ENCODE measurements at places on chromosomes 1 and 21.

- DNase-seq = no peak
Measured at GRCh38 chr1:50474859-50475809, 51.9 kb upstream of the DMRTA2 start.

GRCh38 chr1:90045853-90046563, 51.1 kb downstream of the ZNF326 start:
- peak; percentile 6 for DNase-seq

GRCh38 chr1:214418391-214418790, 133.0 kb downstream of the PTPN14 start:
- DNase-seq = no peak

- no peak for DNase-seq
Measured at GRCh38 chr1:93111561-93111960, 32.5 kb downstream of the MTF2 start.

GRCh38 chr1:221405146-221405545, 336.7 kb downstream of the DUSP10 start:
- no peak for DNase-seq

DNA sequence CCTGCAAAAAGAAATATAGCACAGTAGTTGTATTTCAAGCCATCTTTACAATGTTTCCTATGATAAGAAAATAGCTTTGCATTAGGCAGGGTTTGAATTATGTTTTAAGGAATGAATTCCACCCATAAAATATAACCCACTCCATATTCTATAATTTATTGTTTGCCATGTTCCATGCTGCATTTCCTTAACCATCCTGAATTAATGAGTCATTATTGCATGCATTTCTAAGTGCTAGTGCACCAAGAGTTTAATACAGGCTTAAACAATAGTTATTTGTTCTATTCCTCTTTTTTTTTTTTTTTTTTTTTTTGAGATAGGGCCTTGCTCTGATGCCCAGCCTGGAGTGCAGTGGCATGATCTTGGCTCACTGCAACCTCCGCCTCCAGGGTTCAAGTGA, 45.2 kb downstream of the MIGA1 start:
- no peak for DNase-seq

GRCh38 chr21:16420031-16420724, 690.4 kb downstream of the USP25 start:
- no peak for DNase-seq

- no peak for DNase-seq
Measured at GRCh38 chr21:16179773-16180172, 450.0 kb downstream of the USP25 start.

- DNase-seq = no peak
Measured at GRCh38 chr1:67850611-67851075, 17.4 kb upstream of the GNG12 start.

GRCh38 chr1:51607681-51608095, 9.2 kb upstream of the OSBPL9 start:
- no peak for DNase-seq

DNA sequence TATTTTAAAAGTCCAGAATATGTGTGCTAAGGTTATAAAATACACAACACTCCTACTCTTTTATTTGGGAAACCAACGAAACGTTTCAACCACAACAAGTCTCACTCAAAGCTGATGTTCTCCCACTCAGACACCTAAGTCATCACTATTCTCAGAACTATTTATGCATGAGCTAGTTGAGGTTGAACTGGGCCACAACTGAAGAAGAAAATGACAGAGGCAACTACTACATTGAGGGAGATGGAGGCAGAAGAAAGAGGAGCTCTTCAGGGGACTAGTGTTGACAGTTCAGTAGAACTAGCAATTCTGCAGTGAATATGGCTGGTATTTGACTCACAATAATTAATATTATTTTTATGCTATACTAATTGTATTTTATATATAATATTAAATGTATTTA, 198.2 kb downstream of the SEC16B start:
- DNase-seq = no peak

- DNase-seq = peak; percentile 45
Measured at GRCh38 chr1:111441573-111442192, 7.4 kb downstream of the WDR77 start.

DNA sequence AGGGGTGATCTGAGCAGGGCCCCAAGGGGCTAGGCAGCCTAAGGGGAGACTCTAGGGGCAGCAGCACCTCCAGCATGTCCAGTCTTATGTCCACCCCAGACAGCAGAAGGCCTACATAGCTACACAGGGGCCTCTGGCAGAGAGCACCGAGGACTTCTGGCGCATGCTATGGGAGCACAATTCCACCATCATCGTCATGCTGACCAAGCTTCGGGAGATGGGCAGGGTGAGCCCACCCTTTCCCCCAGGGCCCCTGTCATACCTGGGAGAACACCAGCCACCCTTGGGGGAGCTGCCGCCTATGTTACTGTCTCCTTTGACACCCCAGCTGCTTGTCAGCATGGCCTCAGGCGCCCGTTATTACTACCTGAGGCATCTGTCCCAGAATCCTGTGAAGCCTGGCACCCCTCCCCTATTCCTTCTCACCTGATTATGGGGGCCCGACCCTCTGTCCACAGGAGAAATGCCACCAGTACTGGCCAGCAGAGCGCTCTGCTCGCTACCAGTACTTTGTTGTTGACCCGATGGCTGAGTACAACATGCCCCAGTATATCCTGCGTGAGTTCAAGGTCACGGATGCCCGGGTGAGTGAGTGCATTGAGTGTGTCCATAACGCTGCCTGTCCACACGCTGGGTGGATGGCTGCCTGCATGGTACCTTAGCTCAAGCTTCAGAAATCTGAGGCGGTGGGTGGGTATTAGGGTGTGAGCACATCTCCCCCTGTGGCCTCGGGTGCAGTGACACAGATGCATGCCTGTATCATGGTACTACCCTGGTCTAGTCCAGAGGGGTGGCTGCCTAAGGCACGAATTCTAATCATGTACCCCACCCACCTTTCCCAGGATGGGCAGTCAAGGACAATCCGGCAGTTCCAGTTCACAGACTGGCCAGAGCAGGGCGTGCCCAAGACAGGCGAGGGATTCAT, 29.7 kb upstream of the KDM4A start:
- DNase-seq = no peak

DNA sequence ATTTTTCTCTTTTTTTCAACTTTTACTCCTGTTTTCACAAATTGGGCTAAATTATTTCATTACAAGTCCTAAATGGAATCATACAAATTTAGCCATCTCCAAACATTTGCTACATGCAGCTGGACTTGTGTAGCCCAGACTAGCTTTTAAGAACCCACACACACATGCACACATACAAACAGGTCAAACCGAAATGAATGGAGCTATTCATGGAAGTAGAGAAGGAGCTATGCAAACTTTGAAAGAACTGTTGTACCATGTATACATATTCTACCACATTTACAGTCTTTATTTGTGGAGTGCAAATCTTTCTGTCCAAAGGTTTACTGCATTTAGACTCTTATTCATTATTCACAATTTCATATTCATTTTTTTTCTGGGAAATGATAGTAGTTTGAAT, 189.1 kb upstream of the RNPC3 start:
- DNase-seq = no peak

GRCh38 chr1:99886179-99886578, 36.0 kb downstream of the AGL start:
- no peak for DNase-seq

DNA sequence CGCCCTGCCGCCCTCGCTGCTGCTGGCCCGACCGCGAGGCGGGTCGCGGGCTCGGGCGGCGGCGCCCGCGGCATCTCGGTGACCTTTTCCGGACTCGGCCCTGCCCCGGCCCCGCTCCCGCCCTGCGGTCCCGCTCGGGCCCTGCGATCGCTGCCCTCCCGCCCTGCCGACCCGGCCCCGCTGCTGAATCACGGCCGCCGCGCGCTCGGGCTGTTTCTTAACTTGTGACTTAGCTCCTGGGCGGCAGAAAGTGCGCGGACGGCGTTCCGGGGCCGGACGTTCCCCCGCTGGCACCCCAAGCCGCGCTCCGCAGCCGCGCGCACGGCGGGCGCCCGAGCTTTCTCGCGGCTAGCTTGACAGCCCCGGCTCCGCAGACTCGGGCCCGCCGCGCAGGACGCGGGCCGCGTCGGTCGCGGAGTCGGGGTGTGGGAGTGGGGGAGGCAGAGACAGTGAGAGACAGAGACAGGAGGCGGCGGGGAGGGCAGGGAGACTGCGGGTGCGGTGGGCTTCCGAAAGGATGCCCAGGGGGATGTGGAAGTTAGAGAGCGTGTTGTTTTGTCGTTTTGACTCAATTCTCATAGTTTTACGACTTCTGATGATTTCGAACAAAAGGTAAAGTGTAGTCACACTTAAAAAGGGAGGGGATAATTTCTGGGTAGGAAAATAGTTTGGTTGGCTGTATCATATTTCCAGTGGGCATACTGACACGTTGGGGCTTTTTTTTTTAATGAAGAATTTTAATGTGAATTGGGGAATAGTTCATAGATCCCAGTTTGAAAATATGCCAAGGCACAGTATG, 49.8 kb downstream of the PRDM2 start:
- DNase-seq = peak; percentile 44

- DNase-seq = no peak
Measured at GRCh38 chr1:9248341-9249262, 14.0 kb downstream of the H6PD start.

GRCh38 chr1:170133766-170134495, 11.8 kb upstream of the NTMT2 start:
- DNase-seq = no peak

DNA sequence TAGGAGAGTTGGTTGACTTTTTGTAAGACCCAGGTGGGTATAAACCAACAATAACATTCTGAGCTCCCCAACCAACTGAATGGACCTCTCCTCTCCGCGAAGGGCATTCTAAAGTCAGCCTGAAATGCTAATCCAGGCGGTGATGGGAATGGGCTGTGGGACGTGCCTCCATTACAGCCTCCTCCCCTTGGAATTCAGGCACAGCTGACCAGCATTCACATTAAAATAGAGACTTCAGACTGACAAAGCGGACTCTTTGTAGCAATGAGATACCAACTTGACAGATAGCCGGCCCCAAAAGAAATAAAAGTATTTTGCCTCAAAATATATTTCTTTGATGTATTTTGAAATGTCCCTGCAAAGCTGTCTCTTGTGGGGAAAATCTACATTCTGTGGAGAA, 101.7 kb downstream of the KIF26B start:
- DNase-seq = no peak

DNA sequence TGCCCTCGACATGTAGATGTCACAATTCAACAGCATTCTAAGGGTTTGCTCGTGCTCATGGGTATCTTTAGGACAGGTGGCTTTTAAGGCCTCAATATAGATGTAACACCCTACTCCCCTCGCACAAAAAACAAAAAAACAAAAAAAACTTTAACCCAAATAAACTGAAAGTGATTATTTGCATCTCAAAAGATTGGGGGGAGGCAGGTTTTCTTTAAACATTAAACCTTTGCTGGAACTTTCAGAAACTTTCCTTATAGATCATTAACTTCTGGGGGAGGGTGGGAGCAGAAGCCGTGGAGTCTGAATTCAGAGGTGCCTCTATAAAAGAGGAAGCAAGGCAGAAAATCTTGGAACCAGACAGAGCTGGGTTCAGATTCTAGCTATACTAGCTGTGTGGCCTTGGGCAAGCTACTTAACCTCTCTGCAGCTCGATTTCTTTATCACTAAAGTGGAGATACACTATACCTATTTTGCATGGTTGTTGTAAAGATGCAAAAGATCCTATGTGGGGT, 3.2 kb upstream of the KIAA1614 start:
- no peak for DNase-seq

- DNase-seq = no peak
Measured at GRCh38 chr1:157245823-157246222, 107.6 kb upstream of the ETV3 start.

GRCh38 chr21:42481169-42481568, 14.9 kb downstream of the RSPH1 start:
- DNase-seq = no peak

DNA sequence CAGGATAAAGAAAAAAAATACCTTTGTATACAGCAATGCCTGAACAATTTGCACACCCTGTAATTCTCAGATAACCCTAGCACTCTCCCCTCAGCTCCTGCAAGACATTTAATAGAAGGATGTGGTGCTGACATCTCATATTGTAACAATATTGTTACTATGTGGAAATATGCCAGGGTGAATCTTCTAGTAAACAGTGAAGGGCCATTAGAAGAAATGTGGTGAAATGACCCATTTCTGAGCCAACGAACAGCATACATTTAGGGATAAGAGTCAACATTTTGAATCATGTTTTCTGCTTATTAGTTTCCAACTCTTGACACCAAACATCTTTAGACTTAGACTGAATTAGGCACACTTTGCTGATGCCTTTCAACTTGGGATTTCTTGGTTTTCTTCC, 188.2 kb downstream of the KAZN start:
- DNase-seq = no peak

GRCh38 chr1:234545517-234546386, 64.2 kb downstream of the IRF2BP2 start:
- no peak for DNase-seq

- DNase-seq = no peak
Measured at GRCh38 chr1:237219751-237220642, 178.0 kb downstream of the RYR2 start.

DNA sequence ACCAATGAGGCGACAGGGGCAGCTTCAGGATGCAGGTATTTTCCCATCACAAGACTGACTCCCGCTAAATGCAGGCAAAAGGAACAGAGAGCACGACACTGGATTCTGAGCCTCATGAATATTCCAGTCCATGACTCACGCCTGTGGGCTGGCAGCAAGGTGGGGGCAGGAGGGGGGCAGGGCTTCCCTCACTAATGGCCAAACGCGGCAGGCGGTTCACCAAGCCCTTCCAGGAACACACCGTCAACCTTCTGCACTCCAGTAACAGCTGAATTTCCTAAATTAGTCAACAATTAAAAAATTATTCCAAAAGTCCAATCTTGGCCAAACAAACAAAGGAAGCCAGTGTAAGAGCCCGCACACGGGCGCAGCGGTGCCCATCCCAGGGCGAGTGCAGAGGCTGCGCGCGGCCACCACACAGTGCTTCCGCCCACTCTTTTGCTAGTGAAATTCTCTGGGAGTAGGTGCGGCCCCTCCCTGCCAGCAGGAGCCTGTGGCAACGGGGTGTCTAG, 12.5 kb upstream of the GPR153 start:
- no peak for DNase-seq

DNA sequence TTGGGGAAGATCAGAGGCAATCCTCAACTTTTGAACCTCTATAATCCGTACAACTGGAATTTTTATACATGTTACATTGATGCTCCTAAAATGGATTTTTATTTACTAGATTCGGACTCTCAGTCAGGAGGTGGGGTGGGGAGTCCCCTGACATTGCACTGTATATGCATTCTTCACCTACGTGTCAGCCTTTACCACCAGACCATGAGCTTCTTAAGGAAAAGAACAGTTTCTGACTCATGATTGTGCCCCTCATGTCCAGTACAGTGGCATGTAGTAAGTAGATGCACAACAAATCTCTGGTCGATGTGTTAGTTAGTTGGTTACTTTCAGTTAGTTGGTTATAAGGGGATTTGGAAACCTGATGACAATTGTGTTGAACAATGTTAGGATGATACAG, 15.4 kb downstream of the LPAR3 start:
- DNase-seq = no peak

DNA sequence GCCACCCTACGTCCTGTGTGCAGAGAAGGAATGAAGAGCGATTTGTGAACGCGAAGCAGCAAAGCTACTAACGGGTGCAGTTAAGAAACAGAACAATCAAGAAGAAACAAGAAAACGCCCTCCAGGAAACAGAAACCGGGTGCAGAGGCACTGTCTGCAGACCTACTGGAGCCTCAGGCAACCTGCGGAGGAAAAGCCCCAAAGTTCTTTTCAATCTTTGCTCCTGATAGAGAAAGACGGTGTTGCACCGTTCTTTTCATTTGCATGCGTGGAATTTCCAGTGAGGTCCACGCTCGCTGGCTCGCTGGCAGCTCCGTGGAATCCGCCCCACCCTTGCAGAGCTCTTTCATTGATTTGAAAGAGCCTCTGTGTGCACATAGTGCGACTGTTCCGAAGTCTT, 37.0 kb upstream of the PDE9A start:
- DNase-seq = no peak

GRCh38 chr1:209431813-209432442, 151.6 kb upstream of the CAMK1G start:
- DNase-seq = no peak
